ENCODE measurements at places on chromosomes 3 and 15.

GRCh38 chr3:119343719-119344118 lies 49.5 kb downstream of the ARHGAP31 start:
- DNase-seq: no peak

GRCh38 chr15:56295433-56295832 lies 51.8 kb upstream of the RFX7 start:
- DNase-seq: no peak

- no peak for DNase-seq
Observed at GRCh38 chr3:31053299-31053698, 158.8 kb upstream of the GADL1 start.

DNA sequence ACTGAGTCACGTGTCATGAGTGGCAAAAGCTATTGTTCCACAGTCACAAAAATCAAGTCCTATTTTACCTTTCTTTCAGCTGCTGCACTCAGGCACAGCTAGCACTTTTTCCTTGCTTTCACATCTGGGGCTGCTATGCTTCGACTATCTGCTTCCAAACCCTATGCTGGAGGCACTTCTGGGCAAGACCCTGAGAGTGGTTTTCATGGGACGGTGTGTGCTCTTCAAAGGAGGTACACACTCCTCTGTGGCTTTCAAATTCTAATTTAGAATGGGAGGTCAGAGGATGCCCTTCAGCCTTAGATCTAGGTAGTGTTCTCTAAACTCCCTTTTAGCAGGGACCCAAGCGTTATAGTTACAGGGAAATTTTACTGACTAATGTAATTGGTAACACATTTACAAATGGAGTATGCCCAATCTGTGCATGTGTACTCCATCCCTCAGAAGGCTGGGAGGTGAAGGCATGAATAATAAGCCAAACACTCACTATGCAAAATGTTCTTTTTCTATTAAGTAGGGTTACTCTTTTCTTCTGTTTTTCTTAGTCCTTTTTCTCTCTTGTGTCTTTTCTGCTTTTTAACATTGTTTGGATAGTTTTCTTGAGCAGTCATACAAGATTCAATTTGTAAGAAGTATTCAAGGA lies 188.3 kb downstream of the LSAMP start:
- DNase-seq: no peak

DNA sequence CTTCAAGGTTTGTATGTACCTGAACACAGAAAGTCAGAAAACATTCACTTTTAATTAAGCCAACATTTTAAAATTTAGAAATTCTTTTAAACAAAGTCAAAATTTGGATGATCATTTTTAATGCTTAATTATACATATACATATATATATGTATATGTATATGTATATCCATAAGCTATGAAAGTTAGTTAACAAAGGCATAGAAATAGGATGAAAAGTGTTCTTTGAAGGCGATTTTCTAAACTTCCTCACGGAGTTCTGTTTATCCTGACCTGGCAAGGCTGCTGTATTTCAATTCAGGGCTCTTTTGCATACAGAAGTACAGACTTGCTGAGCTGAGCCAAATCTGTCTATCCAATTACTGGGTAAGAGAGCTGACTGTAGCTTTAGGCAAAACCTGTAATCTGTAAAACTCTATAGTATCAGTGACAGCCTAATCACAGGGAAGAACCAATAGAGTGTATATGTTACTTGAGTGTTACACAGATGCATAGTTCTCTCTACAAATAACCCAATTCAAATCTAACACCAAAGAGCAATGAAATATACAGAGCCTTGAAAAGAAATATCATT lies 32.1 kb upstream of the THRB start:
- no peak for DNase-seq
